ENCODE measurements at places on chromosomes 2 and 18. TPM values are rescaled to one million over a fixed set of nuclear protein-coding genes. Genes with fewer than 3 reads are reported as not detected.

Gene DTNB
- 8.7 TPM for total RNA-seq

Gene MXD1
- total RNA-seq = 19.9 TPM

Gene VWC2L
- total RNA-seq = not detected

Gene UPP2
- total RNA-seq = 0.60 TPM

DNA sequence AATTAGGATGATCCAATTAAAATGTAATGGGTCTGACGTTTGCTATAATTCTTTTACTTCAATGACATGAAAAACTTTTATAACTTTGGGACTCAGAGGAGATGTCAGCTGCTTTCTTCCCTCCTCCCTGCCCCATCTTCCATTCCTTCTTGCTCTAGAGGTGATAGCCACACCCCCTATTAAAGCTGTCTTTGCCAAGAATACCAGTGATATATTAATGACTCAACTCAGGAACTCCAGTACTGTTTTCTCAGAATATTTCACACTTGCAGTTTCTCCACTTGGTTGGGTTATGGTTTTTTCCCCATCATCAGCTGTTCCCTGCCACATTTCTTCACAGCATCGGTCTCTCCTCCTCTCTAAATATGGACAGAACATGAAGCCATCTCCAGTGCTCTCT lies 184.0 kb downstream of the KCNE4 start:
- H3K36me3 ChIP-seq = peaks cover 2% of the 10 kb centered on the region
- H3K27ac ChIP-seq = peak overlapping the region; percentile 67
- H3K4me3 ChIP-seq = no peak overlapping the region
- DNase-seq = no peak
- peaks cover 34% of the 10 kb centered on the region for H3K4me1 ChIP-seq

GRCh38 chr2:64207573-64207972 lies 63.4 kb upstream of the PELI1 start:
- H3K4me1 ChIP-seq = peaks cover 32% of the 10 kb centered on the region
- no peaks in the 10 kb centered on the region for H3K27me3 ChIP-seq
- no peak for DNase-seq
- H3K27ac ChIP-seq = no peak overlapping the region

Gene TMEM198
- total RNA-seq = 6.1 TPM

Gene CDKL4
- total RNA-seq = 1.1 TPM

Gene SAG
- total RNA-seq = not detected

Gene SNTG2
- not detected for total RNA-seq

- DNase-seq = no peak
- H3K4me1 ChIP-seq = peaks cover 8% of the 10 kb centered on the region
- no peaks in the 10 kb centered on the region for H3K27me3 ChIP-seq
- no peak overlapping the region for H3K4me3 ChIP-seq
Observed at GRCh38 chr18:68991286-68991685, 193.4 kb downstream of the CCDC102B start.

- H3K4me3 ChIP-seq = no peak overlapping the region
- no peak for DNase-seq
- no peaks in the 10 kb centered on the region for H3K27me3 ChIP-seq
- H3K36me3 ChIP-seq = peaks cover 1% of the 10 kb centered on the region
Observed at GRCh38 chr18:59065684-59066083, 74.0 kb upstream of the SEC11C start.

- H3K27ac ChIP-seq = no peak overlapping the region
- DNase-seq = no peak
- no peak overlapping the region for H3K4me3 ChIP-seq
- H3K27me3 ChIP-seq = peaks cover 9% of the 10 kb centered on the region
- no peaks in the 10 kb centered on the region for H3K36me3 ChIP-seq
- no peaks in the 10 kb centered on the region for H3K4me1 ChIP-seq
Observed at GRCh38 chr18:66495844-66496243, 108.0 kb downstream of the CDH19 start.

DNA sequence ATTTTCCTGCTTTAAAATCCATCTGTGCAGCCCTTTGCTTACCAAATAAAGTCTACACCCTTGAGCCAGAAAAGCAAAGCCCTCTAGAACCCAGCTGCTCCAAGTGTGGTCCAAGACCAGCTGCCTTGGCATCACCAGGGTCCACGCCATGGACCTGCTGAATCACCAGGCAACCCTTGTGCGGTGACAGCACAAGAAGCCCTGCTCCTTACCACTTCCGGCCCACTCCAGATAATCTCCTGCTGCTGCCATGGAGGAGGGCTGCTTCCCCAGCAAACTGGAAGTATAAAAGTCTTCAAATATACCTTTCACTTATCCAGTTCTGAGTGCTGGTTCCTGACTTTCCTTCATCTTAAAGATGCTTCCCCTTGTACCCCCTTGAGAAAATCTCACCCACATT lies 106.0 kb upstream of the PKDCC start:
- no peak overlapping the region for H3K27ac ChIP-seq
- peaks cover 54% of the 10 kb centered on the region for H3K4me1 ChIP-seq
- H3K4me3 ChIP-seq = no peak overlapping the region

Gene KLHL41
- total RNA-seq = 1.4 TPM

- peaks cover 35% of the 10 kb centered on the region for H3K4me1 ChIP-seq
- H3K27me3 ChIP-seq = no peaks in the 10 kb centered on the region
- H3K36me3 ChIP-seq = no peaks in the 10 kb centered on the region
- no peak overlapping the region for H3K4me3 ChIP-seq
- no peak for DNase-seq
- H3K27ac ChIP-seq = no peak overlapping the region
Observed at GRCh38 chr2:240254337-240255164, 114.1 kb upstream of the OTOS start.

Data from chondrocyte (in vitro differentiated cells).